ENCODE measurements at places on chromosomes 6 and 20.
A peak's percentile ranks its signal among the peaks of the same experiment; 100 is the strongest.

DNA sequence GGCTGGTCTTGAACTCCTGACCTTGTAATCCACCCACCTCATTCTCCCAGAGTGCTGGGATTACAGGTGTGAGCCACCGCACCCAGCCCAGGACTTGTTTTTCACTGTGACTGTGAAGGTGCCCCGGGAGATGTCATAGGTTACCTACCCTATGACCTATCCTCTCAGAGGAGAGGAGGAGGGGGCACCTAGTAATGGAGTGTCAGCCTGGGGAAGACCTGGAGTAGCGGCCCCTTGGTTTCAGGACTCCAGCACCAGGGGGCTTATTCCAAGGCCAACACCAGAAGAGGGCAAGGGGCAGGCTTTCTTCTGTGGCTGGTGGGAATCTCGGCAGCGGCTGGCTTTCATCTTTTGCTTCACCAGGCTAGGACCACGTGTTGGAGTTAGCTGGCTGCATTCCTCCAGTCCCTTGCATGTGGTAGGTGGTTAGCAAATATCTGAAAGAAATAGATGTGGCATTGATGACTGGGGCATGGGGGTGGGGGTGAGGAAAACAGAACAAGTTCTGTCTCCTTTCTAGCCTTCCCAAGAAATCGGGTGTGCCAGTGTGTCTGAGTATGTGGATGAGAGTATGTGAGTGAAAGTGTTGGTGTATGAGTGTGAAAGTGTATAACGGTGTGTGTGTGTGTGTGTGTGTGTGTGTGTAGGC lies 7.9 kb upstream of the ITPR3 start:
- DNase-seq = no peak

DNA sequence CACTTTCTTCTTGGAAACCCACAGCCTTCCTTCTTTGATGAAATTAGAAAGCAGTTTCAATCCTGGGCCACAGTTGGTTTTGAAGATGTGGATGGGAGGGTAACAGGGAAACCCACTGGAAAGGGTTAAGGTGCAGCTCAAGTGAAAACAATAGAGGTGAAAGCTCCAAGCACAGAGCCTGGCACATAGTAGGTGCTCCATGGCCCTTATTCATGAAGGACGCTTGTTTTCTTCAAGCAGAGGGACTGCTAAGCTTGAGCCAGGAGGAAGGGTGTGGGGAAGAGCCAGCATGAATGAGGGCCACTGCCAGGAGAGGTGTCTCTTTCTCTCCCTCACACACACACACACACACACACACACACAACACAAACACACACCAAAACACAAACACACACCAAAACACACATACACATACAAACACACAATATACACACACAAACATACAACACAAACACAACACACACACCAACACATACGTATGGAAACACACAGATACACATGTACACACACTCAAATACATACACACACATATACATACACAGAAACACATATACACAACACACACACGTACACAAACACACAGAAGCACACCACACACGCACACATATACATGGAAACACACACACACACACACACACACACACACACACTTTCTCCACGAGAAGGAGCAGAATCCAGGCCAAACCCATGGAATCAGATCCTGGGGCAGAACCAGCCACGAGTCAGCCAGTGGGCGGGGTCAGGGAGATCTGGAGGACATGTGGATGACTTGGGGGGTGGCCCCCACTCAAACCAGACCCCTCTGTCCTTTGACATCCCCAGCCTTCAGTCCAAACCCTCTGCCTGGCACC lies 23.7 kb upstream of the RBPJL start:
- no peak for DNase-seq

DNA sequence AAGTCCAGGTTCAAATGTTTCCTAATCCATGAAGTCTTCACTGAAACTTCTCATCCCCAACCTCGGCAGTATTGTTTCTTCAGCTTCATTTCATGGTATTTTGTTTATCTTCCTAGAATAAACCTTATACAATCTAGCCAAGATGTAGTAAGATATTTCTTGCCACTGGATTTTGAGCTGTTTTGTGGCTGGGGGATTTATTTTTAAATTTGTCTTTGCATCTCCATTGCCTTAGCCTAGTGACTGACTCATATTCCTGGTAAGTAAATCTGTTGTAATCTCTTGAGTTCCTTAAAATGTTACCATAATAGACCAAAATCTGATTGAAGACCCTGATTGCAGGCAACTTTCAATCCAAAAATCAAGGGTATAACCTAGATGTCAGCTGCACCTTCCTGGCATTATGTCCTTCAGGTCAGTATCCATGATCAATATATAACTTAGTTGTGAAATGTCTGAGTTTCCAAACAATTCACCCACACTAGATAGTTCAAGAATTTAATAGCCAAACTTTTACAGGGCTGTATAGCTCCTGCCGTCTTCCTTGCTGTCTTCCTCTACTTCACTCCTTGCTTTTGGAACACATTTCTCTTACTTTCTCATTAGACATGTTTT lies 4.7 kb upstream of the TRMT11 start:
- DNase-seq = no peak

- DNase-seq = no peak
These were observed 84.8 kb downstream of the CD24 start for GRCh38 chr6:106889692-106890091.

- DNase-seq = no peak
These were observed 2.7 kb downstream of the SLC35B3 start for GRCh38 chr6:8432614-8433013.

DNA sequence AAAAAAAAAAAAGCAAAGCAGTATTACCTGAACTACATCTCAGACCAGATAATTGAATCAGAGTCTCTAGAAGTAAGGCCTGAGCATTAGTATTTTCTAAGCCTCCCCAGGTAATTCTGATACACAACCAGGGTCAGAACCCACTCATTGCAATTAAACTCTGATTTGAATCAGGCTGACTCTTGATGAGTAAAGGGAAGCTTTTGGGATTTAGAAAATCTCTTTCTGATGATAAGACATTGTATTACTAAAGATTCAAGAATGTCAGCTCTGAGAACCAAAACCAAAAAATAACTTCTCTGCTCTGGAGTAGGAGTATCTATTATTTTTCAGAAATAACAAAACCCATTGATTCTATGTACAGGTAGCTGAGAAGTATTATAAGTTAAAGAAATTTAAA lies 100.1 kb upstream of the COL21A1 start:
- no peak for DNase-seq

DNA sequence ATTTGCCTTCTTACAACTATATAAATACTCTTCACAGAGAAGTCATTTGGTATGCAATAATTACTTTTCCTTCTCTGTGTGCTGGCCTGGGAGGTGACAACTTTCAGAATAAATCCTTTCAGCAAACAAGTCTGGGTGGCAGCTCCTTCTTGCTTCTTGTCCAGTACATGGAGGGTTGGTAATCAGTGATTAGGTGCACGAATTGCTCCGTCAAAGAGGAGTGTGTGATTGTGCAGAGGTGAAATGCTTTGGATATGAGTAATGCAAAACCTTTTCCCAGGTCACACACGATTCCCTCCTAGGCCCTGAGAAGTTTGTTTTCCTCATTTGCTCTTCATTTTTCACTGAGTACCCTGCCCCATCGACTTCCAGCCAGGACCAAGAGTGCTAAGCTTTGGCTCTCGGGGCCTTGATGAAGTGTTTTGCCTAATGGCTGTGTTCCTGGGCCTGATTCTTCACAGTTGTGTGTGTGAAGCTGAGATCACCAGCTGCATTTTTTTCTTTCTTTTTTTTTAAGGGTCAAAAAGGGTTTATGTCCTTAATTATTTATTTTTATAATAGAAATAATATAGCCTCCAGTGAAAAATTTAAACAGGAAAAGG lies 216.5 kb downstream of the ZMYND8 start:
- no peak for DNase-seq

DNA sequence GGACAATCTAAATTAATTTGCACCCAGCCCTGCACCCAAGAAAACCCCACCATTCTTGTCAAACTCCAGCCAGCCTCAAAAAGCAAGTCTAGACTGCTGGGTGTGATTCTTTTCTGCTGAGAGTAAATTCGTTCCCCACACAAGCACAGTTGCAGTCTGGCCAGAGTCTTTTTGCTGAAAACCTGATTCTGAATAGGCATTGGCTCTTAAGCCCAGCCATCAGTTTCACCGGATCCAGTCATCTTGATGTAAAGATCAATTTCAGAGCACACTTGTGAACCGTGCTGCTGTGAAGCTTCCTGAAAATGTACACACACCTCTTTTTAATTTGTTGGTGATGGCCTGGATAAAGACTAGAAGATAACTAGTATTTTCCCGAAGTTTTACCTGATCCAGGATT lies 159.4 kb upstream of the GGTLC1 start:
- DNase-seq = no peak

- DNase-seq = no peak
These were observed 26.8 kb upstream of the SLC35B3 start for GRCh38 chr6:8462169-8462568.

- DNase-seq = peak; percentile 49
These were observed at the start of gene ATXN1 for GRCh38 chr6:16760516-16761470. Gene ATXN1 (minus strand): TSS chr6:16761460.

- no peak for DNase-seq
These were observed 159.7 kb upstream of the RPS6KA2 start for GRCh38 chr6:166786704-166787293.

GRCh38 chr6:94510877-94511276 lies 1066.5 kb upstream of the MANEA start:
- no peak for DNase-seq

DNA sequence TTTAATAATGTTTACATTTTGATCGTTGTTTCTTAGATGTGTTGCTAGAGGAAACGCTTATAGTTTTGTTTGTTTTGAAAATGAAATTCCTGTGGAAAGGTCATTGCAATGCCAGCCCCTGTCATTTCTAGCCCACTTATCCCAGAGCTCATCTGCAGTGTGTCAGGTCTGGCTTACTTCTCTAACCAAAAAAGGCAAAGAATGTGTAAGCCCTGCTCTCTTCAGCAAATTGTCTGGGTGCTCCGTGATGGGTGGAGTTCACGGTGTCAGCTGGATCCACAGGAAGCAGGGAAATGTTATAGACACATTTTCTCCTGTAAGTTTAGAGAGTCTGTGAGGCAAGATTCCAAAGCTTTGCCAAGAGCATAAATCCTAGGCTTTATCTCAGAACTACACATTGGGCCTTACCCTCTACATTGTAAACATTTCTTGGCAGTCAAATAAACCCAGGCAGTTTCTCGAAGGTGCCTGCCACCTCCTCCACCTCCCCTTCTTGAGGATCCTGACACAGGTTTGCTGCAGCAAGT lies 50.9 kb downstream of the RPRD1B start:
- DNase-seq = no peak

- no peak for DNase-seq
These were observed 76.3 kb downstream of the ZMYND8 start for GRCh38 chr20:47280228-47280627.

- DNase-seq = peak; percentile 13
These were observed 1.5 kb downstream of the MAFB start for GRCh38 chr20:40687384-40688128.

DNA sequence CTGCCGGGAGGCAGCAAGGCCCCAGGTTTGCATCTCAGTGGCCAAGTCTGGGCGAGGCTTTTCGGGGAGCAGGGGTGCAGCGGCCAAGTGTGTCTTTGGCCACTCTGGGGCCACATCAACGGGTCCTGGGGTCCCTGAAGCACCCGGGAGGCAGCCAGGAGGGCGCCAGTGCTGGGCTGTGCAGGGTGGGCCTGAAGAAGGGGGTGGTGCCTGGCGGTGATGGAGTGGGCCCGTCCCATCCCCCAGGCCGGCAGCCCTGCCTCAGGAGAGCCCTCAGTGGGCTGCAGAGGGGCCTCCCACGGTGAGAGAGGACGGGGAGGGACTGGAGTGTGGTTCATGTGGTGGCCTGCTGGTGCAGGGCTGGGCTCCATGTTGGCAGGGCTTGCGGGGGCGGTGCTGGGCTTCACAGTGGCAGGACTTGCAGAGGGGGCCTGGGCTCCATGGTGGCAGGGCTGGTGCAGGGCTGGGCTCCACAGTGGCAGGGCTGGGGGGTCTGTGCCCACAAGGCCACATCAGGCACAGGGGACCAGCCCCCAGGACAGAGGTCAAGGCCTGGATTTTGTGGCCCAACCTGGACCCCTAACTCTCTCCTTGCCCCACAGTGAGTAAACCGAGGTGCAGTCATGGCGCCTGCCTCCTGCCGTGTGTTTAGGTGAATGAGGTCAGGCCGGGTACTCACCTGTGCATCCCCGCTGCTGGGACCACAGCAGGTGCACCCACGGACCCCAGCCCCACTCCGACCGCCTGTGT lies 10.5 kb upstream of the BHLHE23 start:
- DNase-seq = no peak

- no peak for DNase-seq
These were observed 420 bp upstream of the MCCD1 start for GRCh38 chr6:31528307-31528777.

DNA sequence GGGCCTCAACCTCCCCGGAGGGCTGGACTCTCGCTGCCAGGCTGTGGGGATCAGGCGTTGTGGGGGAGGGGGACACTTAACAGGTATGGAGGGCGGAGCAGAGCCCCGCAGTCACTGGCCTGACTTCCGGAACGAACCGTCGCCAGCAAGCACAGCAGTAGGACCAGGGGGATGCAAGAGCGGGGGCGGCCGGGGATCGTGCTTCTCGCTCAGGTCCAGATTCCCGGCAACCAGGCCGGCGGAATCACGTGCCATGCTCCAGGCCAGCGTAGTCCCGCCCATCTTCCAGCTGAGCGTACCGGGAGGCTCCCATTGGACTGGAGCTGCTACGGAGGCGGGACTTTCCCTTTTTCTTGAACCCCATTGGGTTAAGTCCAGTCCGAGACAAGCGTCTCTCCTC lies 10.0 kb upstream of the POU5F1 start:
- peak; percentile 71 for DNase-seq

- peak; percentile 6 for DNase-seq
These were observed 220.2 kb downstream of the ATXN1 start for GRCh38 chr6:16540804-16541752.

DNA sequence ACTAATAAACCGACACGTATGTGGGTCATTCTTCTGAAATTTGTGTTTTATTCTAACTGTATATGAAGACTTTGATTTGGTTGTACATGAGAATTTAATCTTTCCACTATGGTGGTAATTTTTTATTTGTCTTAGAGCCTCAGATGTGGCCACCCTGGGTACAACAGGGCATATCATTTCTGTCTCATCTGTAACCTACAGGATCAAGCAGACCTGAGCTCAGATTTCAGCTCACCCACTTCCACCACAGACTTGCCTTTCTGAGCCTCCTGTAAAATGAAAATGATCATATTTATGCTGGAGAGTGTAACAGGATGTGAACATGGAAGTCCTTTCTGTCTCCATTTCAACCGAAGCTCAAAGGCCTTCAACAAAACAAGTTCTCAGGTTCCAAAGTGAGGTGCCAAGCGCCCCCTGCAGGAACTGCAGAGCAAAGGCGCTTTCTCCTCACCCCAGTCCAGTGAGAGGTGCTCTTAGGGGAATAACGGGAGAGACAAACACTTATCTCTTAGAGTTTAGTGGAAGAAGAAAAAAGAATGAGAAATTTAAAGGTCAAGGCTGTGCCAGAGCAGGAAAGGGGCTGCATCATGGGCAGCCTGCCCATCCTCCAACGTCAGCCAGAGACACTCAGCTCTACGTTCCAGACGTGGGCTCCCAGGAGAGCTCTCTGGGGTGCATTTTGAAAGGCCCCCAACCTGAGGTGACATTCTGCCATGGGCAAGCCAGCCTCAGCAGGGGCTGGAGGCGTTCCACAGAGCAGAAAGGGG lies 23.0 kb upstream of the CD24 start:
- DNase-seq = peak; percentile 68

All from stimulated activated CD4-positive, alpha-beta T cell treated with anti-CD3 and anti-CD28 coated beads, Interleukin-15, amount 100 ng/mL, for 24 hours (primary cell).